ENCODE measurements at places on chromosomes 5 and 9. TPM values are rescaled to one million over a fixed set of nuclear protein-coding genes. Genes with fewer than 3 reads are reported as not detected.

The SRP19 gene
- 154 TPM for total RNA-seq

GRCh38 chr5:177457852-177458681 is 11.5 kb downstream of the PRR7 start:
- DNase-seq = no peak

DNA sequence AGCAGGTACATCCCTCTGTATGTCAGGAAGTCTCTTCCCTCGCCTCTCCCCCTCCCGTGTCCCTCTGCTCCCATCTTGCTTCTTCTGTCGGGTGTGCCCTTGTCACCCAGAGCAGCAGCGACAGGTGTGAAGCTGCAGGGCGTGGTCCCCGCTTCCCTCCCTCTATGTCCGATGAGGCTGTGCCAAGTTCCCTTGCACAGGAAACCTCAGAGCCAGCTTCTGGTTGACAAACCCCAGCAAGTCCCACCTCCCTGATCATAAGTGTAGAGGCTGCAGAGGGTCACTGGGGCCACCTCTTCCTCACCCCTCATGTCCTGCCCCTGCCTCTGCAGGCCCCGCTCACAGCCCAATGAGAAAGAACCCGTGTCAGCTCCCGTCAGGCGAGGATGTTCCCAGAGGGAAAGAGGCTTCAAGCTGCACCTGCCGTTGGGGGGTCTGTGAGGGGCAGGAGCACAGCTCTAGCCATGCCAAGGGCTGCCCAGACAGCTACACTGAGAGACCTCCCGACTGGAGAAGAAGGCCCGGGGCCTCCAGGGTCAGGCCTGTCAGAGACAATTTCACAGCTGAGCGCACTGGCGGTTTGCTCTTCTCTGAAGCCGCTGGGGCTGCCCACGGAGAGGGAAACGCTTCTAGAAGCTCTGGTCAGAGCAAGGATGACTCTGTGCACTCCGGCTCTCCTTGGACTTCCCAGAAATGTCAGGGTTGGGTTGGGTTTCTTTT is 73.3 kb downstream of the AK8 start:
- no peak for DNase-seq

GRCh38 chr9:124188331-124189110 is 69.2 kb upstream of the NEK6 start:
- DNase-seq = no peak

- no peak for DNase-seq
These were observed 389.5 kb downstream of the ACTL7B start for GRCh38 chr9:108466304-108466703.

The BSPRY gene
- not detected for total RNA-seq

GRCh38 chr5:107025712-107026497 is 644.8 kb downstream of the EFNA5 start:
- DNase-seq = no peak

The ECSCR gene
- 59.4 TPM for total RNA-seq

The DRD1 gene
- not detected for total RNA-seq

The CTSV gene
- not detected for total RNA-seq

GRCh38 chr9:20873240-20873865 is 158.1 kb downstream of the HACD4 start:
- DNase-seq = no peak

The ZCCHC9 gene
- 36.2 TPM for total RNA-seq

The PCDHGA7 gene
- 10.0 TPM for total RNA-seq

The ABLIM3 gene
- 2.6 TPM for total RNA-seq

Data from uterus (tissue), 4 donors.